ENCODE measurements at places on chromosomes 6 and 20. TPM values are rescaled to one million over a fixed set of nuclear protein-coding genes. Genes with fewer than 3 reads are reported as not detected.

Gene RIPOR2
- polyA plus RNA-seq: 6.2 TPM

Gene FOXS1
- 7.3 TPM for polyA plus RNA-seq

Gene TFAP2D
- not detected for polyA plus RNA-seq

Gene CRISP3
- 0.08 TPM for polyA plus RNA-seq

Gene MCCD1
- 14.0 TPM for polyA plus RNA-seq

Gene SOBP
- polyA plus RNA-seq: 13.7 TPM

Gene FOXC1
- polyA plus RNA-seq: 93.5 TPM
